Omental fat pad (tissue), 4 donors: ENCODE measurements at places on chromosomes 5 and 9.

GRCh38 chr5:52759331-52759730 lies 28.4 kb upstream of the ITGA1 start:
- DNase-seq, result no peak

- no peak for DNase-seq
Observed at GRCh38 chr5:95631255-95631958, 11.5 kb downstream of the GPR150 start.

DNA sequence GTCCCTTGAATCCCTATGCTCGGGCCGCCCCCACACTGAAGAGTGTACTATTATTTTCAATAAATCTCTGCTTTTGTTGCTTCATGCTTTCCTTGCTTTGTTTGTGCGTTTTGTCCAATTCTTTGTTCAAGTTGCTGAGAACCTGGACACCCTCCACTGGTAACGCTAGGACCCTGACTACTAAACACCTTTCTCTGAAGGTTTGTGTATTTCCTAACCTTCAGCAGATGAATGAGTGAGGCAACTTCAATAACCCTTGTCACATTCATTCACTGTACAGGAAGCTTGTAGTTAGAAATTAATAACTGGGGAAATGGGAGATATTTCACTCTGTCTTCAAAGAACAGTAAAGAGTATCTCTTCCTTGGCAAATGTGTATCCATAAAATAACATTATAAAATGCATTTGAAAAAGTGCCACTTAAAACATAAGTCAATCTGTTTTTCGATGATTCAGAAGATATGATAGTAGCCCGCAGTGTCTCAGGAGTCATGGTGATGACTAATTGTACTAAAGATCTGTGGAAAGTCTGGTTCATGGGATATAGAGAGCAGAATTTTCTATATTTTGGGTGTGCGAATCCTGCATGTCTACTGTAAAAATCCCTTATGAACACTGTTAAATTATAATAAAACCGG lies 43.2 kb upstream of the ANKH start:
- no peak for DNase-seq

DNA sequence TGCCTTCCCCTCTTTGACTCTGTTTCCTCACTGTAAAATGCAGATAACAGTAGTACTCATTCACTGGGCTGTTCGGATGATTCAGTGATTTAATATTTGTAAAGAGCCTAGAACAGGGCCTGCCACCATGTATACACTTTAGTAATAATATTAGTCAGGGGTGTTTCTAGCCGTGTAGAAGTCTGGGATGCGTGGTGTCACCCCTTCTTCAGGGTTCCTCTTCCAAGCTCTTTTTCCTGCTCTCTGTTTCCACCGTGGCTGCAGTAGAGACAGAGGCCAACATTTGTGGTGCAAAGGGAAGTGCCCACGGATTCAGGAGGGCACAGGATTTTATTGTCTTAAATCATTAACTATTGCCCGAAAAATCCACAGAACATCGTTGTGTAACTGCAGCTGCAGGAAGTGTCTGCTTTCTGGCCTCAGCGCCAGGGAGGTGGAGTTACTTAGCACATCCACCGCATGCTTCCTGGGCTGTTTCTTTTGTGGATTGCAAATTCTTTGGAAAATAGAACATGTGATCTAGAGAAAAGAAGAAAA lies 61.7 kb downstream of the TRIO start:
- no peak for DNase-seq

- no peak for DNase-seq
Observed at GRCh38 chr5:82698026-82698425, 379.2 kb downstream of the TMEM167A start.

DNA sequence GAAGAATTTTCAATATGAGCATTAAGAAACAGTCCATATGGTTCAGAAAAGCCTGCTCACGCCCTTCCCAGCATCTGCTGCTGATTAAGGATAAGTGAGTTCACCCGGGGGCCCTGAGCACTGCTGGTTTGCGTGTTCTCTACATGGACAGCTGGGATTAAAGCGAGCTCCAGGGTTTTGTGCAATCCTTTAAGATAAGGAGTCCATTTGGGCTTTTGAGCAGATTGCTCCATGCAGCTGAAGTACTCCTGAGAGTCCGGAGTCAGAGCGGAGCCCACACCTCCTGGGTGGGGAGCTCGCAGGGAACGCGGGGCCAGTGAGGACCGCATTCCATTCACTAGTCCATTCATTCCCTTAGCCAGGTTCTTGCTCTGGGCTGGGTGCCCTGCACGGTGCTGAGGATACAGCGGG lies 149.3 kb upstream of the COL5A1 start:
- no peak for DNase-seq

GRCh38 chr5:38554861-38555260 lies 1.6 kb downstream of the LIFR start:
- no peak for DNase-seq

DNA sequence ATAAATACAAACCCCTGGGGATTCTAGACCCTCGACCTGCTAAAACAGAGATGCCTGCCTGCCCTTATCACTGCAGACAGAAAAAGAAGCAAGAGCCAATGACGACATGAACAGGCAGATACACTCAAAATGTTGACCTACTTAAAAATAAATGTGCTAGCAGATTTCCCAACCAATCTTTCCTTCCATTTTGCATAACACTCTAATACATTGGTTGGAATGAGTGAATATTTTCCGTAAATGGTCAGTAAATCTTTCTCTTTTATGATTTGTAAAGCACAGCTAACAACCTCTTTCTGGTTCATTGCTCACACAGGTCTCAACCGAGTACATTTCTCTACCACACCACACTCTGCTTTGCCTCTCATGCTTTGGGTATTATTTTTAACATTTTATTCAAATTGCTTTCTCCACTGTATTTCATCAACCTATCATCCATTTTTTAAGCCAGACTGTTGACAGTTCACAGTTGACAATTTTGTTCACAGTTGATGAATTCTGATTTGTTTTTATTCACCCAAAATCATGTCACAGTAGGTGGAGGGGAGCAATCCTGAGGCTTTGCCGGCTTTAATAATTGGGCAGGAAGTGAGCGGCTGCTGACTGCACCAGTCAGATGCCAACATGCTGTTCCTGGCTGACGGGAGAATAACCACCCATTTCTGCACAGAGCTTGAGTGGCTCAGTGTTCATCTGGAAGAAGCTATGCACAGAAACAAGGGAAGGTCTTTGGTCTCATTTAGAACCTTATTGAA lies 426.6 kb downstream of the SPOCK1 start:
- no peak for DNase-seq

- DNase-seq, result no peak
Observed at GRCh38 chr5:63131626-63132285, 553.1 kb downstream of the LRRC70 start.

DNA sequence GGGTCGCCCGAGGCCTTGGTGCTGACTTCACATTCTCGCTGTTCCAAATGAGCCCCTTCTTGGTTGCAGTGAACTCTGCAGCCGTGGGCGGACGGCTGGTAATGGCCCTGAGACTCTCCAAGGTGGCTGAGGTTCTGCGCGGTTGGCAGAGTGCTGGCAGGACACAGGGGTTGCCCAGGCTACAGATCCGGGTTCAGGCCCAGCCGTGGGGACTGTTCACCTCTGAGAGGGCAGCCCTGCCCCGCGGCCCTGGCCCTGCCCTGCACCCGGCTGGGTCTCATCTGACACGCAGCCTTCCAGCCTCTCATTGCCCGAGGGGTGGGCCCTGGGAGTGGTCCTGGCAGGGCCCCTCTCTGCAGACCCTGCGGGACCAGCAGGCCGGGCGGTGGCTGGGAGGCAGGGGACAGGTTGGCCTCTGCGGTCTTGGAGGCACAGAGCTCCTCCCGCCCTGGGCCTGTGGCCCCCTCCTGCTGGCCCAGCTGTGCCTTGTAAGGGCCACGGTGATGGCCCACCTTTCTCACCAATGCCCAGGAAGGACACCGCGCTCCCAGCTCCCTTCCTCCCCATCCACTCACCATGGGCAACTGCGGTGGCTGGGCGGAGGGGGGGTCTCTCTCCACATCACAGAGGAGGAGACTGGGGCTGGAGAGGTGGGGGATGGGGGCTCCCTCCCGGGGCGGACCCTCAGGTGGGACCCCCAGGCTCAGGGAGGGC lies 51.6 kb downstream of the AHRR start:
- DNase-seq, result no peak

DNA sequence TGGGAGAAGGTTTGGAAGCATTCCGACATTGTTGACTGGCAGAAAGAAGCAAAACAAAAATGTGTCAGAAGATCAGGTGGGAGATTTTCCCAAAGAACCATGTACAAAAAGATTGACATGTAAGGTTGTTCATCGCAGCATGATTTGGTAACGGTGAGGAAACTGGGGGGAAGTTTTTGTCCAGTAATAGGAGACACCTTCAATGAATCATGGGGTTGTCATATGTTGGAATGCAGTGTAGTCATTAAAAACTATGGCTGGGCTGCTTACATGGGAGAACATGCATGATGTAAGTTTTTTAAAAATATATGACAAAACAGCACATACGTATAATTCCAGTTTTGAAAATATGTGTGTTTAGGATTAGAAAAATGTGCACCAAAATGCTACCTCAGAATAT lies 50.5 kb downstream of the HSD17B3 start:
- no peak for DNase-seq

GRCh38 chr9:121233906-121234831 lies 32.5 kb upstream of the RAB14 start:
- no peak for DNase-seq

GRCh38 chr5:5473226-5473625 lies 50.7 kb downstream of the ICE1 start:
- DNase-seq, result no peak
